ENCODE measurements at places on chromosomes 2 and 18. TPM values are rescaled to one million over a fixed set of nuclear protein-coding genes. Genes with fewer than 3 reads are reported as not detected.

GKN1 gene
- not detected for total RNA-seq

PLEKHH2 gene
- 14.4 TPM for total RNA-seq

MDH1 gene
- total RNA-seq = 197 TPM

LIMS2 gene
- 2.4 TPM for total RNA-seq

UGT1A9 gene
- total RNA-seq = 0.49 TPM

SOCS6 gene
- 18.8 TPM for total RNA-seq

TEX44 gene
- not detected for total RNA-seq

DNA sequence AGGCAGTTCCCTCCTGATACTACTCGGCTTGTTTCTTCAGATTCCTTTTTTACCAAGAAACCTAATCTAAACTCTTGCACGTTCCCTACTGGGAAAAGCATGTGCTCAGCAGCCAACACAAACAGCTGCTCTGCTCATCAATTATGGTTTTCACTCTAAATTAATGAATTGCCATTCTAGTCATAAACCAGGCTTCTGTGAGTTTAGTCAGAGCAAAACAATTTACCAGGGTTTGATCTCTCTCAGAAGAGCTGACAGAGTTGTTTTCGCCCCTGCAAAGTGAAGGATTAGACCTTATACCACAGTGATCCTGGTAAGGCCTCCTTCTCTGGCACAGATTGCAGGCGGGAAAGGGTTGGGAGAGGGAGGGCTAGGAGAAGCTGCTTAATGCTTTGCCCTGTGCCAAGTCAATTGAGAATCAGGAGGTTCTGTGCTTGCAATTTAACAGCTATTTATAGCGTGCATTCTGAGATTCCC is 57.2 kb downstream of the REEP1 start:
- no peaks in the 10 kb centered on the region for H3K27me3 ChIP-seq
- DNase-seq = no peak
- no peaks in the 10 kb centered on the region for H3K36me3 ChIP-seq
- H3K4me3 ChIP-seq = no peak overlapping the region

GRCh38 chr2:14350856-14351255 is 281.7 kb upstream of the LRATD1 start:
- no peaks in the 10 kb centered on the region for H3K27me3 ChIP-seq
- no peak for DNase-seq
- no peaks in the 10 kb centered on the region for H3K36me3 ChIP-seq

DNA sequence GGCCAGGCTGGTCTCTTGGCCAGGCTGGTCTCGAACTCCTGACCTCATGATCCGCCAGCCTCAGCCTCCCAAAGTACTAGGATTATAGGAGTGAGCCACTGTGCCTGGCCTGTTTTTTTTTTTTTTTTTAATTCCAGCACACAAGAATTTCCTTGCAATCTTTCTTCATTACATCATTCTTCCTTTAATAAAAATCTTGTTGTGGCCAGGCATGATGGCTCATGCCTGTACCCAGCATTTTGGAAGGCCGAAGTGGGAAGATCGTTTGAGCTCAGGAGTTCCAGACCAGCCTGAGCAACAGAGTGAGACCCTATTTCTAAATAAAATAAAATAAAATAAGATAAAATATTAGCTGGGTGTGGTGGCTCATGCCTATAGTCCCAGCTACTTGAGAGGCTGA is 21.4 kb upstream of the PLEKHM3 start:
- DNase-seq = no peak
- no peak overlapping the region for H3K4me3 ChIP-seq
- H3K36me3 ChIP-seq = no peaks in the 10 kb centered on the region
- no peaks in the 10 kb centered on the region for H3K4me1 ChIP-seq

DNA sequence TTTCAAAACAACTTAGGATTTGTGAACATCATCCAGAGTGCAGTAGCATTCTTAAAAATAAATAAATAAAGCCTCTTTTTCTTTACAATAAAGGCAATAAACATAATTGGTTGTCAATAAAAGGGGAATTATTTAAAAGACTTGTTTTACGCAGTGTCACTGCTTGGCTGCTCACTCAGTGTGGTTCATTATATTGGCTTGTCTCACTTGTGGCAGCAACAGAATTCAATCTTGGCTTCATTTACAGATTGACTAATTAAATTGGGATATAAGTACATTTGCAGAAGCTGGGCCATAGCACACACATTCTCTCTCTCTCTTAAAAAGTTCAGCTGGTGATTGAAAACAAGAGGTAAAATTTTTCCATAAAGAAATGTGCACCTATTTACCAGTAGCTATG is 1027.6 kb downstream of the LRP1B start:
- H3K27ac ChIP-seq = no peak overlapping the region
- H3K4me1 ChIP-seq = no peaks in the 10 kb centered on the region
- H3K4me3 ChIP-seq = no peak overlapping the region

- H3K27ac ChIP-seq = no peak overlapping the region
- no peaks in the 10 kb centered on the region for H3K36me3 ChIP-seq
- no peak for DNase-seq
- H3K4me1 ChIP-seq = no peaks in the 10 kb centered on the region
- no peak overlapping the region for H3K4me3 ChIP-seq
Observed at GRCh38 chr18:73976433-73976832, 171.2 kb downstream of the FBXO15 start.

DNA sequence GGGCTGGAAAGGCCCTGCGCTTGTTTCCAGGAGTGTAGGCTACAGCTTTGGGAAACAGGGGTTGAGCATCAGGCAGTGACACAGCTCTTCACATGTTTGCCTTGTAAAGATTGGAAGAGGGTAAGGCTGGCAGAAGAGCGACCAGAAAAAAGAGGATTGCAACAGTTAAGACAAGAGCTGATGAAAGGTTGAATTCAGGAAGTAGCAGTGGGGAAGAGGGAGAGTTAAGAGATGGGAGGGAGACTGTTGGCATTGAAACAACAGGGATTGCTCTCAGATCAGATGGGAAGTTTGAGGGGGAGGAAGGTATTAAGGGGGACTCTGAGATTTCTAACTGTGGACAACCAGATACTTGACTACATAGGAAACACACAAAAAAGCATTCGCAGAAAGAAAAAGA is 96.9 kb downstream of the CTAGE1 start:
- no peak for DNase-seq
- no peak overlapping the region for H3K4me3 ChIP-seq
- no peaks in the 10 kb centered on the region for H3K36me3 ChIP-seq
- H3K4me1 ChIP-seq = peaks cover 8% of the 10 kb centered on the region

DNA sequence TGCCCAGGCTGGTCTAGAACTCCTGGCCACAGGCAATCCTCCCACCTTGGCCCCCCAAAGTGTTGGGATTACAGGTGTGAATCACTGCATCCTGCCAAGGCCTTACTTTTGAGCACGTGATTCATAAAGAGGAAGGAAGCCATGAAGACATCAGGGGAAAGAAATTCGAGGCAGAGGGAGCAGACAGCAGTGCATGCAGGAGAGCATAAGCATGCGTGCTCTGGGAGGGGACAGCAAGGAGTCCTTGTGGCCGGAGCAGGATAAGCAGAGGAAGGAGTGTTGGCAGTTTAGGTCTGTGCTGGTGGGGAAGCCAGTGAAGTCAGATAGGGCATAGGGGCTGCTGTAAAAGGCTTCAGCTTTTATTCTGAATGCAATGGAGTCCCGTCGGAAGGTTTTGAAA is 400.5 kb upstream of the RAB12 start:
- no peak for DNase-seq
- no peak overlapping the region for H3K4me3 ChIP-seq
- no peak overlapping the region for H3K27ac ChIP-seq
- H3K36me3 ChIP-seq = no peaks in the 10 kb centered on the region

DNA sequence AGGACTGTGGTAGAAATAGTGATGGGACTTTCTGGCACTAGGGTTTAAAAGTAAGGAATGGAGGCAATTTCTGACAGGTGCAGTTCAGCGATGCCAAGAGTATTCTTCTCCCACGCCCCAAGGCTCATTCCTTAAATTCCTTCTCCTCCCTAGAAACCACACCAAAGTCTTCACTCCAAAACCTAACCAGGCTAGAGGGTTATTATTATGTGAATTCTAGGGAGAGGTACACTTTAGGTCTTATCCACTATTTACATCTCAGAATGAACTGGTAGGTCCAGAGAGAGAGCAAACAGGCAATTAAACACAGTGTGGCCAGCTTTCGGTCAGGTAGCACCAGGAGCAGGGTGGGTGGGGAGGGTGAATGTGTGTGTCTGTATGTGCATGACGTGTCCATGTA is 11.4 kb downstream of the IL1F10 start:
- H3K4me1 ChIP-seq = peaks cover 62% of the 10 kb centered on the region
- peak overlapping the region; percentile 81 for H3K27ac ChIP-seq
- no peak for DNase-seq
- no peaks in the 10 kb centered on the region for H3K36me3 ChIP-seq
- no peak overlapping the region for H3K4me3 ChIP-seq
- H3K27me3 ChIP-seq = no peaks in the 10 kb centered on the region

- H3K4me3 ChIP-seq = no peak overlapping the region
- no peaks in the 10 kb centered on the region for H3K36me3 ChIP-seq
- H3K27me3 ChIP-seq = no peaks in the 10 kb centered on the region
- no peak for DNase-seq
Observed at GRCh38 chr18:76720683-76721082, 101.7 kb upstream of the ZNF236 start.

DNA sequence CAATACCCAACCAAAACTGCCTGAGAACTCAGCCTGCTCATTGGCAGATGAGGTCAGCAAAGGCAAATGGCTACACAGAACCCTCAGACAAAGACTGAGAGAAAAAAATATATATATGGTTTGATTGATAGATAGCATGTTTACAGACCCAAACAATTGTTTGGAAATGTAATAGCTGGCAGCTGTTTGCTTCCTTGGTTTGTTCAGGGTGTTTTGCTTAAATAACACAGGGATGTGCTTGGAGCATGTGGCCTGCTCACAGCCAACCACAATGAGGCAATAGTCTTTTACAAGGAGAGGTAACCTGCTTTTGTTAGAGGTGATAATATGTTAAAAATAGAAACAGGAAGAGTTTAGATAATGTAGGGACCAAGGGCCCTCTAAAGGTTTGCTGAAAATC is 84.5 kb downstream of the PDK1 start:
- no peaks in the 10 kb centered on the region for H3K27me3 ChIP-seq
- H3K36me3 ChIP-seq = no peaks in the 10 kb centered on the region
- no peak overlapping the region for H3K27ac ChIP-seq
- no peak overlapping the region for H3K4me3 ChIP-seq

- no peak overlapping the region for H3K4me3 ChIP-seq
- no peak for DNase-seq
- H3K36me3 ChIP-seq = no peaks in the 10 kb centered on the region
- no peak overlapping the region for H3K27ac ChIP-seq
- H3K27me3 ChIP-seq = no peaks in the 10 kb centered on the region
Observed at GRCh38 chr2:129205766-129206165, 773.7 kb upstream of the RAB6C start.

DNA sequence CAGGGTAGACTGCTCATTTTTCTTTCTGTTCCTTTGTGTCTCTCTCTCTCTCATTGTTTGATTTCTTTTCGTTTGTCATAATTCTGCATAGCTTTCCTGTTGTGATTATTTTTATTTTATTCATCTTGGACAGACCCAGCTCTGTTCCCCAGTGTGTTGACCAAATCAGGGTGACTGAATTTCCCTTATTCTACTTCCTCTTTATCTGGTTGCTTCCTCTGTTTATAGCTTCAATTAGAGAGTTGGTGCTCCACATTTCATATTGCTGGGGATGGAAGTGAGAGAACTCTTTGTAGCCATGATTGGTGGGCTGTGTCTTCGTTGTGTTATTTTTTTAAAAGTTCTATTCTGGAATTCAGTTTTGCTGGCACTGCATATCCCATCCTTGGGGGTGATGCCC is 19.1 kb downstream of the PROKR1 start:
- H3K27ac ChIP-seq = no peak overlapping the region
- H3K36me3 ChIP-seq = no peaks in the 10 kb centered on the region
- H3K4me3 ChIP-seq = no peak overlapping the region

- H3K4me3 ChIP-seq = no peak overlapping the region
- H3K27me3 ChIP-seq = no peaks in the 10 kb centered on the region
- no peaks in the 10 kb centered on the region for H3K36me3 ChIP-seq
- no peak overlapping the region for H3K27ac ChIP-seq
- DNase-seq = no peak
- peaks cover 18% of the 10 kb centered on the region for H3K4me1 ChIP-seq
Observed at GRCh38 chr2:227482638-227483340, 10.8 kb downstream of the AGFG1 start.

- no peaks in the 10 kb centered on the region for H3K36me3 ChIP-seq
- no peak overlapping the region for H3K4me3 ChIP-seq
- no peaks in the 10 kb centered on the region for H3K4me1 ChIP-seq
- no peak for DNase-seq
- H3K27me3 ChIP-seq = no peaks in the 10 kb centered on the region
- H3K27ac ChIP-seq = no peak overlapping the region
Observed at GRCh38 chr2:25698752-25699151, 25.4 kb upstream of the DTNB start.

DNA sequence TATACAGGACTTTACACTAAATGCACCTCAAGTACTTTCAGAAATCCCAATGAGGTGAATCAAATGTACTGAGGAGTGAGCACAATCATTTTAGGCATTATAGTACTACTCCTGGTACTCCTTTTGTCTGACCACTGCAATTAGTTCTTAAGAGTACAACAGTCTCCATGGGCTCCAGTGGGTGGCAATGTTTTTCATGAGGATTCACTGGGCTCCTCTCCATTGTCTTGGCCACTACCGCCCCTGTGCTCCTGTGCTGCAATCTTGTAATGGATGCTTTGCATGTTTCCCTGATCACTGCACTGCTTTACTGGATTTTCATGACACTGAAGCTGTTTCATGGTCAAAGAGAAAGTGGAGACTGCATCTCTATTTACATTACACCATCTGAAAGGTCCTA is 268.5 kb upstream of the ZSWIM2 start:
- no peak for DNase-seq
- no peak overlapping the region for H3K4me3 ChIP-seq
- H3K27me3 ChIP-seq = no peaks in the 10 kb centered on the region
- H3K4me1 ChIP-seq = no peaks in the 10 kb centered on the region
- H3K36me3 ChIP-seq = no peaks in the 10 kb centered on the region

DNA sequence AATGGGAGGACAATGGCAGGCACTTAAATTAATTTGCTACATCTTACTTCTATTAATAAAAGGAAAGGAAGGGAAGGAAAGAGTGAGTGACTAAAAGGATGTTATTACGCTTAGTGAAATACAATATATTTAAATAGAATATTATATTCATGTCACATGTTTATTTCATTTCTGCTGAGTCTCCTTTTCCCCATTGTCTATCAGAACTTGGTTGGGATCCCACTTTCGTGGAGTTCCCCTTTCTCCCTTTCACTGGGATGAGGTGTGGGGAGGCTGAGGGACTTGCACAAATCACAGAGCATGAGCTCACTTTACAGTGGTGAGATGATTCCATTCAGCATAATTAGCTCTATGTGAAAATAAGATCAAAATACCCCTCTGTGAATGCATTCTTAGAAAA is 730.6 kb downstream of the TSN start:
- no peak overlapping the region for H3K27ac ChIP-seq
- no peaks in the 10 kb centered on the region for H3K27me3 ChIP-seq
- no peaks in the 10 kb centered on the region for H3K4me1 ChIP-seq
- no peaks in the 10 kb centered on the region for H3K36me3 ChIP-seq
- no peak overlapping the region for H3K4me3 ChIP-seq
- DNase-seq = no peak

DNA sequence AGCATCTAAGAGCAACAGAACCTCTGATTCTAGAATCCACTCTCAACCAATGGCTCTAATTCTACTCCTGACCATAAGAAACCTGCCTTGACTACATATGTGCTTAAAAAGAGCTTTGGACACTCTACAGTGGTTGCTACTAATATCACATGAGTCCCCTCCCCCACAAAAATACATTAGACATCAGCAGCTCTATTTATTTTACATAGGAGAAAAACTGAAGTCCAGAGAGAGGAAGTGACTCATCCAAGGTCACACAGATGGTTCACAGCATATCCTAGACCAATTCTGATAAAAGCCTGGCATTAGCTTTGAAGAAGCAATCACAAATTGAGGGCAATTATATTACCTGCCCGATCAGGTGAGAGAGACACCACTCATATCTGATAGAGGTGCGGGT is 49.8 kb downstream of the ALK start:
- H3K27me3 ChIP-seq = peaks cover 6% of the 10 kb centered on the region
- DNase-seq = no peak
- no peak overlapping the region for H3K27ac ChIP-seq
- H3K4me1 ChIP-seq = no peaks in the 10 kb centered on the region
- H3K36me3 ChIP-seq = no peaks in the 10 kb centered on the region

All from esophagus squamous epithelium (tissue), 5 donors.